ENCODE measurements at places on chromosomes 6 and 20.

GRCh38 chr20:17843246-17844132 lies 125.1 kb downstream of the SNX5 start:
- DNase-seq = no peak

DNA sequence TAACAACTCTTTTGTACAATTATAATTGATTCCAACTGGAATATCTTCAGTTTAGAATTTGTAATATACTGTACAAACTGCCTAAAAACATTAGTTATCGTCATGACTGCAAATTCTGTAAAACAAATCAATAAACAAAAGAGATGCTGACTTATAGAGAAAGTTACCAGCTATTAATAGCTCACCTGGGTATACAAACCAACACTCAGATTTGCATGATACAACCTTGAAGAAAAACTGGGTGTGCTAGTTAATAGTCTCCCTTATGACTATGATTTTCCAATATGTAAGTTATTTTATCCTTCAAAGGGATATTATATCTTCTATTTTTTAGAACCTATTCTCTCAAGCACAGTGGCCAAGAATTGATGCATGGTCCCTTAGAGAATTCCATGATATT lies 698.5 kb downstream of the FRK start:
- no peak for DNase-seq

DNA sequence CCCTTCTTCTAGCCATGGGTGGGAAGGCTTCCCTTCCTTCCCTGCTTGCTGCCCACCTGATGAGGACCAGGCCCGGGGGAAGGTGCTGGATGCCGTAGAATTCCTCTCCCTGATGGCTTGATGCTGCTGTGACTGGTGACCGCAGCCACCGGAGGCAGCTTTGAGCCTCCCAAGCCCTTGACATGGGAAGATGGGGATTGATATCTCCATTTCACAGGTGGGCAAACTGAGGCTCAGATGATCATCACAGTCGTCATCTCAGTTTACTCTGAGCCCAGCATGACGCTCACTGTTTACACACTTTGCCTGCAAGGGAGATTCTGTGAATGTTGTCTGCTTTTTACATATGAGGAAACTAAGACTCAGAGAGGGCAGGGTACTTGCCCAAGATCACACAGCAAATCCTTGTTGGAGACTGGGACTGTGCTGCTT lies 43.9 kb downstream of the SRC start:
- no peak for DNase-seq

- DNase-seq = no peak
These were observed 311.9 kb upstream of the SULF2 start for GRCh38 chr20:48096957-48097890.

DNA sequence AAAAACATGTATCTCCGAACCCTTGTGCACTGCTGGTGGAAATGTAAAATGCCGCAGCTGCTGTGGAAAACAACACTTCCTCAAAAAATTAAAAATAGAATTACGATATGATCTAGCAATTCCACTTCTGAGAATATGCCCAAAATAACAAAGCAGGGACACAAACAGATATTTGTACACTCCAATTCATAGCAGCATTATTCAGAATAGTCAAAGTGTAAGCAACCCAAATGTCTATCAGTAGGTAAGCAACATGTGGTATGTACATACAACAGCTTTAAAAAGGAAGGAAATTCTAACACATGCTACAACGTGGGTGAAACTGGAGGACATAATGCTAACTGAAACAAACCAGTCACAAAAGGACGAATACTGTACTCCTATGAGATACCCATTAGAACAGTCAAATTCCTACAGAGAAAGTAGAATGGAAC lies 5.7 kb upstream of the RAB5IF start:
- DNase-seq = no peak

DNA sequence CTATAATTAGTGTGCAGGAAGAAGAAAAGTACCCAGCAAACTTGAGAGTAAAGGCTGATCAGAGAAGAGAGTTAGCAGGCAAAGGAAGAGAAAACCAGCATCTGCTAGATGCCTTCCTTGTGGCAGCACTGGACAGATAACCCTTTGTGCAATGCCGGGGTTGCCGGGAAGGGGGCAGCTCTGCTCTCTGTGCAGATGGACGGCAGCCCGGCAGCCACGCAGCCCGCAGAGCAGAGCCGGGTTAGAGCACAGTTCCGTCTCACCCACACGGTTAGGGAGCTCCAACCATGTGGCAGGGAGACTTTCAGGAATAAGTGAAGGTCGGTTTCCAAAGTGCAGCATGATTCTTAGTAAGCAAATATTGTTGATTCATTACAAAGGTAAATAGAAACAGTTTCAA lies 80.0 kb upstream of the RPS6KA2 start:
- peak; percentile 70 for DNase-seq

DNA sequence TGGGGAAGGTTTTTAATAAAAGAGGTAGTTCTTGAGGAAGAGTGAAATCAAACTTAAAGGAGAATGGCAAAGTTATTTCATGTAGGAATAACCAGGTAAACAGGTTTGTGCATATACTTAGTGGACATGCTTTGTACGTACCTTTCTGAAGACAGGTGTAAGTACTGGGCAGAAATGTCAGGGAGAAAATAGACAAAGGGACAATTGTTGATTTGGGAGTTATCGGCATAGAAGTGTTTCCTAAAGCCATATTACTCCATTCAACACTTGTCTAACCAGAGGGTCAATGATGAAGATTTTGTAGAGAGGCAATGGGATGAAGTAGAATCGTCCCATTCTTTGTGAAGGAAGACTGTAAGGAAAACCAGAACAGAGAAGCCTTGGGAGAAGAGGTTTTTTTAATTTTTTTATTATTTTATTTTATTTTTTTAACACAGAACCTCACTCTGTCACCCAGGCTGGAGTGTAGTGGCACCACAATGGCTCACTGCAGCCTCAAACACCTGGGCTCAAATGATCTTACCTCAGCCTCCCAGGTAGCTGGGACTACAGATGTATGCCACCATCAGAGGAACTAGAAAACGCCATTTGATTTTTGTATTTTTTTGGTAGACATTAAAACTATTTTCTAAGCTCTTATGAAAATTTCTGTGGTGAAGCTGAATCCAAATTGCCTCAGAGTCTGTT lies 18.0 kb downstream of the SMAP1 start:
- DNase-seq = no peak

GRCh38 chr6:41846666-41847237 lies 48.4 kb downstream of the USP49 start:
- DNase-seq = no peak

- no peak for DNase-seq
These were observed 238.9 kb downstream of the TBC1D7 start for GRCh38 chr6:13089296-13089994.

DNA sequence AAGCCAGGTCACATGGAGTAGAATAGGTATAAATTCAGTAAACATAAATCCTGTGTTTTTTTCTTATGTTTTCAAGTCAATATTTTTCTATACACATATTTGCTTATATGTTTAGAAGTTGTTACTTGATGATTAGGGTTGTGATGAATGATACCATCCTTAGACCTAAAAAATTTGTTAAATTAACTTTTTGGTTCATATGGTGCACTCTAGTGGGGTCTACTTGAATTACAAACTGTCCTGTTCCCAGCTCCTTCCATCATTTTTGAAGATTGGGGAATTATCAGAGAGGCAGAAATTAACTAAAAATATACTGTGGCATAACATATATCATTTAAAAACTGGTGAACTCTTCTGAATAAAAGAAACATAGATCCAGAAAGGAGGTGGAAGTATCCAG lies 48.3 kb upstream of the RIPPLY2 start:
- DNase-seq = no peak

DNA sequence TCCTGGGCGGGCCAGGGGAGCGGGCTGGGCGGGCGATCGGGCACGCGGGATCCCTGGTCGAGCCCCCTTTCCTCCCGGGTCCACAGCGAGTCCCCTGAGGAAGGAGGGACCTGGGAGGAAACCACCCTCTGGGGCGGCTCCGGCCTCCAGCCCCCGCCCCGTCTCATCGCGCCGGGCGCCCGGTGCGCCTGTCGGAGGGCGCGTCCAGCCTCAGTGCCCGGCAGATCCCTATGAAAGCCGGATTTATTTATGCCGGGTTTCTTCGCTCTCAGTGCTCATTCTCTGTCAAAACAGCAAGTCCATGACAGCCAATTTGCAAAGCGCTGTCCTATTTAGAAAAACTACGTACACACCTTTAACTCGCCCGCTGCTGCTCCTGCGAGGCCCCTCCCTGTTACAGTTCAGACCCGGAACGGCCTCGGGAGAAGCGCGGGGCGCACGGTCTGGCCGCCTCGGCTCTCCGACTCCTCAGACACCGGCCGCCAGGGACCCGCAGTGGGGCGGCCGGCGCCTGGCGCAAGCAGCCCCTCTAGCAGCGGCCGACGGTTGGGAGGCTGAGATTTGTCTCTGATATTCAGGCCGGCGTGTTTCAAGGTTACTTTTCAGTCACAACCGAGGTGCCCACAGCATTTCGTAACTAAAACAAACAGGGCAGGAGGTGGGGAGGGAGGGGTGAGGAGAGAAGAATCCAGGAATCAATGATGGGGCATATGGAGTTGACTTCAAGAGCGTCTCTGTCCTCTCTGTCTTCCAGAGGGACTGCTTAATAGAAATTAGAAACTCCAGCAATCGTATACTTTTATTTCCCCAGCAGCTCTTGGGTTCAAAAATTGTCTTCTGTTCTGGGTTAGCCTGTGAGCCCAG lies 782 bp upstream of the FOXA2 start:
- DNase-seq = no peak

DNA sequence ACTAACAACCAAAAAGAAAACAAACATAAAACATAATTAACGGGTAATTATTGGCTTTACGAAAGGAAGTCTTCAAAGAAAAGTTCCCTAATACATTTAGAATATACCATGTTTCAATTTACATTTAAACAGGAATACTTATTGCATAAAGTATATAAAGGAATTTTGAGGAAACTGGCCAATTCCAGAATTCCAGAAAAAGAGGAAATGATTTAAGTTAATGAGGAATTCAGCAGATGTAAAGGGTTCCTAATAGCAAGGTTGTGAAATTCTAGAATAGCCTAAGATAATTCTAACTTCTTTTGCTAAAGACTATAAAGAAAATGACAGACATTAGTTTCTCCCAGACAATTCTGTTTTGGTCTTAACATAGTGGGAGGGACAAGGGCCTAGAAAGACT lies 35.0 kb downstream of the DTNBP1 start:
- no peak for DNase-seq

GRCh38 chr6:98027898-98028297 lies 744.9 kb upstream of the MMS22L start:
- DNase-seq = no peak

GRCh38 chr6:49551866-49552129 lies 1.3 kb downstream of the C6orf141 start:
- no peak for DNase-seq

DNA sequence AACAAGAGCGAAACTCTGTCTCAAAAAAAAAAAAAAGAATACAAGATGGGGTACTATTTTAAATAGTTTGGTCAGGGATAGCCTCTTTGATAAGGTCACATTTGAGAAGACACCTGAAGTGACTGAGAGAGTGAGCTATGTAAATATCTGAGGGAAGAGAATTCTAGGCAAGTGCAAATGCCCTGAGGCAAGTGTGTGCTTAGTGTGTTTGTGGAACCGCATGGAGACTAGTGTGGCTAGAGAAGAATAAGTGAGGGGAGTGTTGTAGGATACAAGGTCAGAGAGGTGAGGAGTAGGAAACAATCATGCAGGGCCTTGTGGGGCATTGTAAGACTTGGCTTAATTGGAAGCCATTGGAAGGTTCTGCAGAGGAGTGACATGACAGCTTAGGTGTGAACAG lies 3.4 kb downstream of the RSPH9 start:
- no peak for DNase-seq

- no peak for DNase-seq
These were observed 603.3 kb upstream of the PTCHD4 start for GRCh38 chr6:48714250-48714649.

GRCh38 chr6:45300736-45301135 lies 27.4 kb upstream of the RUNX2 start:
- DNase-seq = no peak

DNA sequence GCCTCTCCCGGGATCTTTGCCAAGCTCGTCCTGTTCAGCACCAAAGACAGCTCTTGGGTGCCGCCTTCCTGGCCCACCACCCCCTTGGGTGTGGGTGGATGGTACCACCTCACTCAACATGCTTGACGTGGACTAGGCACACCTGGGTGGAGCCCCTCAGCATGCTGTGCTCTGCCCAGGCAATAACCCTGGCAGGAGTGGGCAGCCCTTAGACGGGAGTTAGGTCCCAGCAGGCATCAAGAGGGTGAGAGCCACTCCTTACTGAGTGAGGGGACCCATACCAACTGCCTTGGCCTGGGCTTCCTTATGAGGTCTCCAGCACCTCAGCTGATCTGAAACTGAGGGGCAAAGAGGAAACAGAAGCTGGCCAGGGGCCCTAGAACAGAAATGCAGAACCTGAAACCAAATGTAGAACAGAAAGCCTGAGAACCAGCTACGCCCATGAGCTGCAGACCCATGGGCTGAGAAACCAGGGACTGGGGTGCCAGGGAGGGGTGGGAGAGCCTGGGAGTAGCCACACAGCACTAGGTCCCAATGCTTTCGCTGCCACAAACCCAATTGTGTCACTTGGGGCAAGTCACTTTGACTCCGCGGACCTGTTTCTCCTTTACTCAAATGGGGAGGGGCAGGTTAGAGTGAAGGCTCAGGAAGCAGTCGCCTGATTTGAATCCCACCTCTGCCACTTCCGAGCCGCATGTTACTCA lies 2.0 kb downstream of the FGD2 start:
- no peak for DNase-seq

DNA sequence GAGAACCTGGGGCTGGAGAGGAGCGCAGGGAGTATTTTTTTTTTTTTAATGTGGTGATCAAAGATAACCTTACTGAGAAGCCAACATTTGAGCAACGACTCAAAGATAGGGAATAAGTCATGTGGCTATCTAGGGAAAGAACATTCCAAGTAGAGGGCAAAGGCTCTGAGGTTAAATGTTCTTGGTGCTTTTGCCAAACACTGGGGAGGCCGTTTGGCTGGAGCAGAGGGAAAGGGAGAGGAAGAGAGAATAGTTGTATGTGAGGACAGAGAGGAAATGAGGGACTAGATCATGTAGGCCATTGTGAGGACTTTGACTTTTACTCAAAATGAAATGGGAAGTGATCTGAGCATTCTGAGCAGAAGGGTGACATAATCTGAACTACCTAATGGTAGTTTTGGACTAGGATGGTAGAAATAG lies 27.8 kb downstream of the ACSS2 start:
- no peak for DNase-seq

- DNase-seq = no peak
These were observed 78.5 kb downstream of the TMEM242 start for GRCh38 chr6:157244780-157245179.

GRCh38 chr20:50575865-50576720 lies 65.9 kb downstream of the PTPN1 start:
- DNase-seq = peak; percentile 13
